NCI-H1417 treated with DMSO at 0.1 percent for 48 hours (cell line): ENCODE measurements at places on chromosomes 7 and 10.

- no peak for DNase-seq
These were observed 69.9 kb downstream of the ASAH2B start for GRCh38 chr10:50809596-50809995.

DNA sequence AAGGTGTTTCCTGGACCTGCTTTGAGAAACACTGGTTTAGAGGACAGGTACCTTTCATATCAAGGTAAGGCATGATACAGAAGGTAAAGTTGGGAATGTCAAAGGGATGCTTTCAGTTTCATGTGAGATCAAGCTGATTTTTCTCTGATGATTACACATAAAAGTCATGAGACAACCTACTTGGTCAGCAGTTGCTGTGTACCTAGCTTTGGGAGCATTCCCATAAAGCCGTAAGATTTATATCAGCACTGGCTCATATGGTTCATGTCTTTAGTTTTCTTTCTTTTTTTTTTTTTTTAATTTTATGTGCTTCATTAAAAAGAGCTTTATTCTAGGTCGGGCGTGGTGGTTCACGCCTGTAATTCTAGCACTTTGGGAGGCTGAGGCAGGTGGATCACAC lies 265.3 kb upstream of the LRGUK start:
- DNase-seq = no peak

DNA sequence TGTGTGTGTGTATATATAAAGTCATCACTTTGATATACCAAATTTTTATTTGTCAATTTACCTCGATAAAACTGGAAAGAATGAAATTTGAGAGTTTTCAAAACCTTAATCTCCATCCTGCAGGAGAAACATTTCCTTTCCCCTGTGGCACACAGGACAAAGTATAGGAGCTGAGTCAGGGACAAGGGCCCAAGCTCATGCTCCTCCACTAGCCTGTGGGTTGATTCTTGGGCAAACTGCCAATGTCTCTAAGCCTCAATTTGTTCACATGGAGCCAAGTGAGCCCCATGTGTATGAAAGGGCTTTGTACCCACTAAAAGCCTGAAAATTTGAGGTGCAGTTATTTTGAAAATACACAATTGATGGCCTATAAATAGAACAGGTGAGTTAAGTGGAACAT lies 60.3 kb upstream of the IL6 start:
- DNase-seq = no peak

DNA sequence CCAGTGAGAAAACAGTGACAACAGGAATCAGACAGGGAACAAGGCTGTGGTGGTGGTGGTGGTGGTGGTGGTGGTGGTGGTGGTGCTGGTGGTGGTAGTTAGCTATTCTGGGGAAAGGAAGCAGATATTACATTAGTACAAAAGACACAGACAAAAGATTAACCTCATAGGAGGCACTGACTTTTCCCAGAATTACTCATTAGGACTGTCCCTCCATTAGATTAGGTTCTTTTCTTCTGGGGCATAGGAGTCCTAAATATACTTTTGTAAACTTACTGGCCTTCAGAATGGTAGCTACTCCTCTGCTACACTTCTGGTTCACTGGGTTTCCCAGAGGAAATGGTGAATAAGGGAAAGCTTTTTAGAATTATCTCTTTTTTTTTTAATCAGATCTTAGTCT lies 156.6 kb upstream of the SEMA3D start:
- no peak for DNase-seq

GRCh38 chr7:119571666-119572065 lies 701.3 kb upstream of the KCND2 start:
- DNase-seq = no peak

- no peak for DNase-seq
These were observed 155.3 kb downstream of the C10orf105 start for GRCh38 chr10:71564194-71564820.

GRCh38 chr10:61608255-61609033 lies 54.3 kb upstream of the CABCOCO1 start:
- no peak for DNase-seq

- peak; percentile 55 for DNase-seq
These were observed 518 bp upstream of the KMT2C start for GRCh38 chr7:152436111-152436930.

GRCh38 chr7:24442170-24442777 lies 131.0 kb upstream of the PALS2 start:
- no peak for DNase-seq

DNA sequence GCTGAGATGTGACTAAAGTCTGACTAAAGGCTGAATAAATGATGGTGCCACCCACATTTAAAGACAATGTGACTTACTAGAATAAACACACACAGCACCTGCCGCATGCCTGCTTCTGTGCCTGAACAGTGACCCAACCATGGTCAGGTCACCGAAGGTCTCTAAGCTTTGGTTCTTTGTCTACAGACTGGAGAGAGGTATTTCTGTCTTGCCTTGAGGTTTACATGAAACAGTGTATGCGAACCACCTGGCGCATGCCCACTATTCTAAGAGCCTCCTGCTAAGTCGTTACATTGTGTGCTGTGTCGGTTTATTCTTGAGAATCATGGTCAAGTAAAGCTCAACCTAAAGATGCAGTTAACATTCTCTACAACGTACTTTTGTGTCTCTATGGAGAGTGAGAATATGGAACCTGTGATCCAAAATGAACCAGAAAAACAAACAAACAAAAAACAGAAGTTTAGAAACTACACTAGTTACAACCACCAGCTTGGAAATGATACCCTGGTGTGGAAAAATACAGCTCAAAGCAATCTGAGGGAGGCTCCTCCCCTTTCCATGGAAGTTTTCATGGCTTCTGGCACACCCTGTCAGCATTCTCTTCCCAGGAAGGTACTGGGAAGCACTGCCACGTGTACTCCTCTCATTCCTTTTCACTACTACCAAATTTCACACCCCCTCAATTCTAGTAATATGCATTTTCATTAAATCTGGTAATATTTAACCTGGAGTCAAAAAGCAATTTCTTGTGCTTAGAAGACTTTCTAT lies 40.0 kb downstream of the VOPP1 start:
- no peak for DNase-seq

- no peak for DNase-seq
These were observed 3.5 kb downstream of the NRCAM start for GRCh38 chr7:108452707-108453106.

DNA sequence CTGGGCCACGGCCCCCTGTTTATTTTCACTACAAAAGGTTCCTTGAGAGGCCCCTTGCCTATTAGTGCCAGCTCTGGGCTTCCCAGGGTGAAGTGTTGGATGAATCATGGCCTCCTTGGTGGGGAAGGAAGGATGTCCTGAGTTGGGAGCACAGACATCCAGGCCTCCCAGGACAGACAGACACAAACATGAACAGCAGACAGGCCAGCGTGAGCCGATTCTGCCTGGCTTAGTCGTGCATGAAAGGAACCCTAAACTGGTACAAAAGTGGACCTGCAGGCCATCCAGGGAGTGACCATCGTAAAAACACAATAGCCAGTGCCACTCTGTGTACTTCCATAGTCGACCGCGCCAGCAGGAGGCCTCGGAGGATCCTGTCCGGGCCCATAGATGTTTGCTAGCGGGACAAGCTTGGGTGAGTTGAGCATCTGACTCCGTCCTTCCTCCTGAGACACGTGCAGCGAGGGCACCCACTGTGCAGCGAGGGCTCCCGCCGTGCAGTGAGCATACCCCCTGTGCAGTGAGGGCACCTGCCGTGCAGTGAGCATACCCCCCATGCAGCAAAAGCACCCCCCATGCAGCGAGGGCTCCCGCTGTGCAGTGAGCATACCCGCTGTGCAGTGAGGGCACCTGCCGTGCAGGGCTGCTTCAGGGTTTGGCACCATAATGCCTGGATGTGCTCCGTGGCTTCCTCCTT lies 51.3 kb upstream of the PRKAR1B start:
- no peak for DNase-seq

- no peak for DNase-seq
These were observed 27.3 kb downstream of the PFKP start for GRCh38 chr10:3094609-3095036.

- no peak for DNase-seq
These were observed 3.7 kb upstream of the AKR1C3 start for GRCh38 chr10:5090551-5090950.

GRCh38 chr7:134890246-134891240 lies 95.8 kb upstream of the AGBL3 start:
- DNase-seq = no peak

DNA sequence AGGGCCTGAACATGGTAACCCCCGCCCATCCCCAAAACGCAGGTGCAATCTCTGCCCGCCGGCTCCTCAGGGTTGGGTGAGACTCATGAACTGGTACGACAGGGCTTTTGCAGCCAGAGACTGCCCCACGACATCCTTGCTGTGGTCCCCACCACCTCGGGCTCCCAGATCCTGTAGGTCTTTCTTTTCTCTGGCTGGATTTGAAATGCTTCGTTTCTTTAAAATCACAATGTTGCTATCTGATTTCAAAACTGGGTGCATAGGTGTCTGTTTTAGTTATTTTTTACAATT lies 21.9 kb downstream of the WDR86 start:
- no peak for DNase-seq

DNA sequence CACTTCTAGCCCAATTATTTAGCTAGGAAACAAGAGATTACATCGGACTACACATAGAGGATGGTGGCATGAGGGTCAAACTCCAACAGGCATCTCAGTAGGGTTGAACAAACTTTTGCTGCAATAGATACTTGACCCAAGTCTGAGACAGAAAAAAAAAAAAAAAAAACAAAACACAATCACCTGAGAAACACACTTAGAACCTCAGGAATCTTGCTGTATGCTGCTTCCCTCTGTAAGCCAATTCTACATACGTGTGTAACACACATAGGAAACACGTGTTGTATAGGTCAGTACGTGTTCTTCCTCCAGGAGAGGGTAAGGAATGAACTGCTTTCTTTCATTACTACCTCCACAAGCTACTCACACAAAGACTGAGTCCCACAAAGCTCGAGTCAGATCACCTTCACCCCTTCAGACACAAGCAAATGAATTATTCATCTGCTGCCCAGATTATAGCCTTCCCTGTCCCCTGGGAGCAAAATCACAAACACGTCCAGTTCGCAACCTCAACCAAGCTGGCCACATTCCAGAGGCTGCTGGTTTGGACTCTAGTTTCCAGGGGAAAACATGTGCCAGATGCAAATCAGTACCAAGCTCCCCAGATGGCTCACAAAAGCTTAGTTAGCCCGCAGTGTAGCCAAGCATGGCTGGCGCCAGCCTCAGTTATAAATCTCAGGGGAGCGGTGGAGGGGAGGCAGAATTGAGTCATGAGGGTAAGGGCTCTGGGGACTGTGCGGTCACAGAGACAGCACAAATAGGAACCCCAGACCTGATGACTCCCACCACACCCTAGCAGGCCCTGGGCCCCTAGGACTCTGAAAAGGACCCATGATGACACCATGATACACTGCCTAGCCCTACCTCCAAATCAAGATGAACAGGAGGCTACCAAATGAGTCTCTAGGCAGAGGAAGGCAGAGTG lies 15.1 kb downstream of the PSAP start:
- no peak for DNase-seq

GRCh38 chr10:43220657-43221418 lies 46.0 kb downstream of the RASGEF1A start:
- DNase-seq = no peak

- no peak for DNase-seq
These were observed 43.5 kb upstream of the CACUL1 start for GRCh38 chr10:118798231-118798662.

DNA sequence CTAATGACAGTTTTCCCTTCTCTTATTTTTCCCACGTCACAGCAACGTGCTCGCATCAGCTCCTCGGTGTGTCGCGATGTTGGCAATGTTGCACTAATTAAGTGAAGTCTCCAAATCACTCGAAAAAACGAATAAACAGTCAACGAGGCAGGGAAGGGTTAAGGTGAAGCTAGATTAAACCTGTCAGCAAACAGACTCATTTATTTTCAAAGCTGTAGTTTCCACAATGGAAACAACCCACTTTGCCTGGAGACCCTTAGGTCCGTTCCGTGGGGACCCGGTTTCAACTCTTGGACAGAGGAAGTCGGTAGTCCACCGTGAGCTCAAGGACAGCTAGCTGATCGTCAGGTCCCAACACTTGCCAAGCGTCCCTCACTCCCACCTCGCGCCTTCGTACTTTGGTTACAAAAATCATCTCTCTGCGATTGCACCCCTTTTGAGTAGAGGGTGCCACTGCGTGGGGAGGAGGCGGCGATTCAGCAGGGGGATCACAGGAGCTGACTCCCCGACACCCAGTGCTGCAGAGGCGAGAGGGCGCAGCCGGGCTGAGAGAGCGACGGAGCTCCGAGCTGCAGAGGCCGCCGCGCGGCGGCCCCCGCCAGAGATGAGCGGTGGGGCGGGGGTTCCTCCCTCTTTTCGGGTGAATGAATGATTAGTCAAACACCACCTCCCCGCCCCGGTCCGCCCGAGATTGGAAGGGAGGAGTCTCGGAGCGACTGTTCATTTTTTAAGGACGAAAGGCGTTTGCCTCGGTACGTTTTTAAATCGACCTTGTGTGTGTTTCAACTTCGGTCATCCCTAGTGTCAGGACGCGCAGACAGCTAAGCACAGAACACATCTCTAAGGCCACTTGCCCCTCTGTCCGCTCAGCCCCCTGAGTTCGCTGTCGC lies 1.3 kb upstream of the BMPER start:
- DNase-seq = no peak

- no peak for DNase-seq
These were observed 509.3 kb downstream of the SORCS3 start for GRCh38 chr10:105150259-105150880.

- no peak for DNase-seq
These were observed 63.4 kb downstream of the HPSE2 start for GRCh38 chr10:99172128-99172738.

DNA sequence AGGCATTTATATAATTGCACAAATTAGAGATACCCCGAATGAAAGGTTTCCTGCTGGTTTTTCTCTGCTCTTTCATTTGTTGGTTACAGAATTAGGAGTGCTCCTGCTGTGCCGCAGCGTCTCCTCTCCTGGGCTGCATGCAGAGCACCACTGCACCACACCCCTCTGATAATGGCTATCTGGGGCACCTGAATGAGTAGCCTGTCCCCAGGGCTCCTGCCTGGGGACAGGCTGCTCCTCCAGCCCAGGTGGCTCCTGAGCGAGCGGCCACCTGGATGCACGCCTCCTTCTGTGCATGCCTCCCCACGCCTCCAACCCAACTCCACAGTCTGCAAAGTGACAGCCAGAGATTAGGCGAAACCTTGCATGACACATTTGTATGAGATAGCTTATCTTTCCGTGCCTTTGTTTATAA lies 242.6 kb upstream of the FZD8 start:
- no peak for DNase-seq

DNA sequence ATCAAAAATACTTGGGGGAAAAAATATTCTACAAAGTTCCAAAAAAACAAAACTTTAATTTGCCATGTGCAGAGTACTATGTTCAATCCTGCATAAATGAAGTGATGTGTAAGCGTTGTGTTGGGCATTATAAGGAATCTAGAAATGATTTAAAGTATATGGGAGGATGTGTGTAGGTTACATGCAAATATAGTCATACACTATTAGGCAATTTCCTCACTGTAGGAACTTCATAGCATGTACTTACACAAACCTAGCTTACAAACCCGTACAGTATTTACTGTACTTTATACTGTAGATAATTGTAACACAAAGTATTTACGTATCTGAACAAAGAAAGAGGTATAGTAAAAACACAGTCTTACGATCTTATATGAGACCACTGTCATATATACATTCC lies 72.3 kb downstream of the NRBF2 start:
- DNase-seq = no peak
